ENCODE measurements at places on chromosomes 16 and 17.
A peak's percentile ranks its signal among the peaks of the same experiment; 100 is the strongest.

- no peak for DNase-seq
These were observed 39.7 kb downstream of the VPS35L start for GRCh38 chr16:19595043-19595767.

- no peak for DNase-seq
These were observed 109.1 kb downstream of the MSI2 start for GRCh38 chr17:57365420-57365819.

DNA sequence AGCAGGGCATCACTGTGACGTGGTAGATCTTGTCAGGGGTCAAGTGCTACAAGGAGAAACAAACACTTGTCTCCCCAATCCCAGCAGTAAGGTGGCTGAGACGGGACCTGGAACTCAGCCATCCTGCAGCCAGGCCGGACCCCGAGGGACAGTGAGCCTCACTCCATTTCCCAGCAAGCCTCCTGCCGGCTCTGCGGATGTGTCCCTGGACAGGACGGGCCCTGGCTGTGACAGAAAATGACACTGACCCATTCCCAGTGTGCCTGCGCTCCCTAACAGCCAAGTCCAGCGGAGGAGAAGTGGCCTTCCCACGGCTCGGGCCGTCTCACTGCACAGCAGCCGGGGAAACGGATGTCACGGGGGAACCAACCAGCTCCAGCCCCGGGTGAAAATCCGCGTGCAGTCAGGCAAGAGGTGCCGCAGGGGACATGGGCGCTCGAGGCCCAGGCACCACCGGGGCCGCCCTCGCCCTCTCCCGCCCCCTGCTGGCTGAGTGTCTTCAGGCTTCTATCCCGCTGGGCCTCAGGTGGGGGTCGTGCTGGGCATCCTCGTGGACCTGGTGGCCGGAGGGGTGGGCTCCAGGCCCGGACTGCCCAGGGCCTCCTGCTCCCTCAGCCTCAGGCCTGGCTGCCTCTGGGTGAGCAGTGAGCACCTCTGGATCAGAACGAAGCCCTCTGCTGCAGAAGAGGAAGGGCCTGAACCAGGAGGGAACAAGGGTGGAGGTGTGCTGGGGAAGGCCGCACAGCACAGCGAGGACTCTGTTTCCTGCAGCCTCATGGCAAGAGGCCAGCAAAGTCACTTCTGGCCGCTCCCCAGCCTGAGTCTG lies 6.7 kb downstream of the HAGHL start:
- no peak for DNase-seq

DNA sequence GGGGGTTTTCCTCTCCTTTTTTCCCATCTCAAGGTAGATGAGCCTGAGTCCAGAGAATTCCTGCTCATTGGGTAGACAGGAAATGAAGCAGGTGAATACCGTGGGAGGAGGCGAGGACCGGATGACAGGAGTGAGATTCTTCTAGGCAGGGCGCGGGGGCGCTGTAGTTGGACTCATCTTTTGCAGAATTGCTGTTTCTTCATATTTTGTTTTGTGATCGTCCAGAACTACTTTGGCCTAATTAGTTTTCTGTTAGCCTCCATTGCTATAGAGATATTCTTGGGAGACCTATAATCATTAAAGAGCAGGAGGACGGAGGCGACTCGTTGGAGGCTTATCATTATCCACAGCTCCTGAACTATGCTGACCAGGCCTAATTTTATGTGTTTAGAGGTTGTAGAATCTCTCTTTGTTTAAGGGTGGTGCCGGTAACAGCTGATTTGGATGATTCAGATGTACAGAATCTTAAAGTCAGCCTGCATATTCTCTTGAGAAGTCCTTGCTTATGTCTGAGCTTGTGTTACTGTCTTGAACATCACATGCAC lies 650 bp downstream of the ATP6V0A1 start:
- DNase-seq = no peak

DNA sequence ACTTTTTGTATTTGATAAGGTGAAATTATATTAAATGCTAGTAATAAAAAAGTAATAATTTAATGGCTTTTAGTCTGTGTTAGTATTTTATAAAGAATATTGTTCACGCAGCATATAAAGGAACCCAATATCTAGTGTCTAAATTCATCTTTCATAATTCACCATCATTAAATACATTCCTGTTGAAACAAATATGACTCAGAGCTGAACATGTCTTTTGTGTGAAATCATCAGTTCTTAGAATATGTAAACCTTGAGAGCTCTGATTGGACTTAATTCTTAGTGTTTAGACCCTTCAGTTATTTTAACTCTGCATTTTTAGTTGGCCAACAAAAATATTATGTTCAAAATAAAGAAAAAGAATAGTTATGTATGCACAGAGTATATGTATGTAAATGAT lies 71.8 kb downstream of the ABHD15 start:
- DNase-seq = no peak

DNA sequence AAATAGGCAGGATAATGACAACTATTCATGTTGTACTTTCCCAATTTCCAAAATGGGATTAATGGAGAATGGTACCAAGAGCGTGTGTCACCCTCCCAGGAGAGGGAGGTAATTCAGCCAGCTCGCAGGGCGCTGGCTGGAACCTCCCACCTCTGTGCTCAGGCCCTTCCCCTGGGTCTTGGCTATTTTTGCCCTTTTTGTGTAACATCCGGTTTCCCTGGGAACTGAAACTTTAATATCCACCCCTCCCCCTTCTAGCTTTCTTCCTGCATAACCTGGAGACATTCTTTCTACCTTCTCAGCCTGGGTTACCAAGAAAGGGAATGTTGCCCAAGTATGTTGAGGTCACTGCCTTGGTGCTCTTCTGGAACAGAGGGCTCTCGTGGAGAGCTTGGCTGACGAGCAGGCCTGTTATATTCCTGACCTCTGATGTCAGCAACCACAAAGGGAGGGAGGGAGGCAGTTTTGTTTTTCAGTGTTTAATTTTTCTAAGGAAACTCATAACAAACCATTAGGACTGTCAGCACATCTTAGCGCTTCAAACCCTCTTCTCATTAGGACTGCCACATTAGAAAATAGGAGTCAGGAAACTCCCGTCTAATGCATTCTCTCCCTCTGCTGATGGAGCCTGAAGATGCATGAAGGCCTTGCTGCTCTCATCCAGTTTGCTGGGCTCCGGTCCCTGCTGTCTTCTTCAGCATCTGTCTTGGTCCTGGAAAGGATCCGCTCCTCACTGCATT lies 25.6 kb downstream of the ITGB3 start:
- DNase-seq = no peak

GRCh38 chr16:27859020-27859419 lies 204.5 kb downstream of the GSG1L start:
- DNase-seq = no peak

- no peak for DNase-seq
These were observed 7.8 kb upstream of the TEX2 start for GRCh38 chr17:64270885-64271284.

GRCh38 chr17:28074010-28074409 lies 31.5 kb downstream of the NLK start:
- DNase-seq = no peak

GRCh38 chr17:696369-696768 lies 18.3 kb downstream of the VPS53 start:
- DNase-seq = no peak

DNA sequence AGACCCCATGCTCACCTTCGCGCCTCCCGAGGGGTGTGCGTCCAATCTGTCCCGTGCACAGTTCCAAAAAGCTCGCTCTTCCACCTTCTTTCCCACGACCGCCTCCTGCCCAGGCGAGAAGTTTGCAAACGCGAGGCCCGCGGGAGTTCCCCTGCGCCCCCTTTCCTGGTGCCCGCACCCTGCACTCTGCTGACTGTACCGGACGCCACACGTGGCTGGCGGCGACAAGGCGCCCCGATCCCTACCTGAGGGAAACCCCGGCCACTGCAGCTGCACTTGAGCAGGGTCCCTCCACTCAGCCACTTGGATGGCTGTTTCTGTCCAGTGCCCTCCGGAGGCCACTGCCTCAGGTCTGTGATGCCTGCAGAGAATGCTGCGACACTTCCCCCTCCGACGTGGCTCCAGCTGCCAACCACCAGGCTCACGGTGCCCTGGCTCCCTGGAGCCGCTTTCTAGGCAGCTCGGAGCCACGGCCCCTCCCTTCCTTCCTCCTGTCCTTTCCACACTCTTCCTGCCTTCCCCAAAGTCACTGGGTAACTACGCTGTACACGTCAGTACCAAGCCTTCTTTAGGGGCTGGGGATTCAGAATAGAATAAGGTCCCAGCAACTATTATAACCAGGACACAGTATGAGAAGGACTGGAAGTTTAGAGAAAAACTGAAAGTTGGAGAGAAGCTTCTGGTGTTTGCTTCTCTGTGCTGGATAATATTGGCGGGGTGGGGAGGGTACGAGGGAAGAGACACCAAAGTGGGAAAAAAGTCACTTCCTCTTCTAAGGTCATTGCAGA lies at the start of gene MLKL:
TSS of gene MLKL (minus strand) at position 425 of the 788 bp plus-strand sequence. CDS start 5,105 bp downstream, outside the sequence.
- DNase-seq = peak; percentile 44
